ENCODE measurements at places on chromosomes 3 and 15.
A peak's percentile ranks its signal among the peaks of the same experiment; 100 is the strongest.

DNA sequence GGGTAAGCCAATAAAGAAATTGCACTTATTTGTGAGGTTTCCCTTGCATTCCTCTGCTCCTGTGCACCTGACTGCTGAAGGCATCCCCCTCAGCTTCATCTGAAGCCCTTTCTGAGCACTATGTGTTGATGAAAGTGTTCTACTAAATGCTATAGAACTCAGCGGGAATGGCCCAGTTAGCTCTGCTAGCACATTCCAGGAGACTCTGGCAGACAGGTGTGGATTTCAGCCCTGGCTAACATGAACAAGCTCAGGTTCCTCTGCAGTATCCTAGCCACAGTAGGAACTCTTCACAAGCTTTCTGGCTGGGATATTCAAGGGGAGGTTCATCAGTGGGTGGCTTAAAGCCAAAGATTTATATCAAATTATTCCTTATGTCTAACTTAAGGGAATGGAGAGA is 265.5 kb downstream of the RORA start:
- no peak for DNase-seq

DNA sequence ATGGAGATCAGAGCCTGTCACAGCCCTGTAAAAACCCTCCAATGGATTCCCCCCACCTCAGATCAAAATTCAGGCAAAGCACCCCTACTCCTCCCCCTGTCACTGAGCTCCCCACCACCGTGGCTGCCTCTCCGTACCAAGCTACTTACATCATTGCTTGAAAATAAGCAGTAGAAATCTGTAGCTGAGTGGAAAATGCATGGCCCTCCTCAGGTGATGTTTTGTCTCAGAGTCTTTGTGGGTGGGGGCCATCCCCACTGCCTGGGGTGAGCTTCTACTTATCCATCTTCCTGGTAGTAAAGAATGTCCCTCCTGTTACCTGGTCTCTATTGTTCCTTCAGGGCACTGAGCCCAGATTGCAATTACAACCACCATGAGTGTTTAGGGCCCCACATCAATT is 34.5 kb downstream of the SLCO2A1 start:
- DNase-seq: no peak

- DNase-seq: no peak
These were observed 46.2 kb downstream of the TBL1XR1 start for GRCh38 chr3:177150970-177151627.

- DNase-seq: no peak
These were observed 202.8 kb upstream of the TBC1D5 start for GRCh38 chr3:17945018-17945798.

DNA sequence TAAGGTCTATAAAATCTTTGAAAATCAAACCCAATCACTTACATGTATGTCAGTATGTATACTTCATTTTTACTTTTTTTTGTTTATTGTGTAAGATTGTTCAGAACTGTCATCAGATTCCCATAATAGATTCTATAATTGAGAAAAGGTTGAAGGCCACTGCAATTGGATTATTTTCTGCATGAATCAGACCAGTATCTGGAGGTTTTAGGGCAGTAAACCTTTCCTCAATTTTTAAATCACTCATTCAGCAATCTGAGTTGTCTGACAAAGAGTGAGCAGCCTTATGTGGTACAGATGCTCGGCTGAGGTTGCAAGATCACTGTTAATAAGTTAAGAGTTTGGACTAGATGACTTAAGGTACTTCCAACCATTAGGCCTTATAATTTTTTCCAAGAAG is 96.0 kb downstream of the TP63 start:
- no peak for DNase-seq

DNA sequence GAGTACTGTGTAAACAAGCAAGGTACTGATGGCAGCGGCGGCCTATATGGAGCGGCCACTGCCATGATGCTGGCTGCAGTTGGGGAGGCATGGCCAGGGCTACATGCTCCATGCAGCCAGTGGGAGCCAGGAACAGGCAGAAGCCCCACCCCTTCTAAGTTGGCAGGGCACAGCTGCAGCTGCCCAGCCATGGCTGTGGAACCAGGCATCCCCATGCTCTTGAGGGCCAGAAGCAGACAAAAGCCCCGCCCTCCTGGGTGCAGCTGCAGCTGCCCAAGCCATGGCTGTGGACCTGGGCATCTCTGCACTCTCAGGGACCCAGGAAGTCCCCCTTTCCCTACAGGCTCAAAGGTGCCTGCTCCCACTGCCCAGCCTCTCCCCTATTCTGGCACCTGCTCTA is 150.9 kb downstream of the FMN1 start:
- no peak for DNase-seq

DNA sequence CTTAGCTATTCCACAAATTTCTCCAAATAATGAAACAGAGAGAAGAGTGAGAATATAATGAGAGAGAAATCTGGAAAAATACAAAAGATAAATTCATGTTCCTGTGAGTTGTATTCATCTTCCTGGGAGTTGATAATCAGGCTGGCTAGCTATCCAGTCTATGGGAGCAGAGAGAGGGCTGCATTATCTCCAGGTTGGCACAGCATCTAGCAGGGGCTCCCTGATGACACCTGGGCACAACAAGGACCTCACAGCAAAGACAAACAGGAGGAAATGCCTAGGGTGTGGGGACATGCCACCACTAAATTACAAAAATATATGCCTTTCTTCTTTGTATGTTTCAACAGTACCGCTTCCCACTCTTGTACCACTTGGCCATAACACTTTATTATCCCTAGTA is 1.9 kb downstream of the EHD4 start:
- DNase-seq: no peak

- DNase-seq: no peak
These were observed 51.6 kb downstream of the ATG7 start for GRCh38 chr3:11323813-11324212.

DNA sequence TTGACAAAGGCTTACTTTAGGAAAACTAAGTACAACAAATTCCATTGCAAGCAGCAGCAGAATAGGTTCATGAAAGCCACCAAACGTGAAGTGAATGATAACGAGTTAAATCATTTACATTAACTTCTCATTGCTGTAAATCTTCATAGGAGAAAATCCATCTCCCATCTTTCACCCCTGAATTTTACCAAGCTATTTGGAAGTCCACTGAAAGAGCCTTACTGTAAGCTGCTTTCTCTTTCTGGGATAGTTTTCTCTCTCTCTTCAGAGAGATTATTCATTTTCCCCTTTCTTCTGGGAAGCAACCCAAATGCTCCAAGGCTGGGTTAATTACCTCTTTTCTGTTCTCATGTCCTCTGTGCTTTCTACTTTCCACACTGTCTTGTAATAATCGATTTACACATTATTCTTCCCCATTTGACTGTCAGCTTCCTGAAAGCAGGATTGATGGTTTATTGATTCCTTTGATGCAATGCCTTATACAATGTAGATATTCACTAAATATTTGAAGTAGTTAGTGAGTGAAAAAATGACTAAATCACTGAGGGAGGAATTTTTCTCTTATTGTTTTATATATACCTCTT is 914.3 kb upstream of the ARPP21 start:
- DNase-seq: no peak

GRCh38 chr3:54533856-54534255 is 394.0 kb downstream of the LRTM1 start:
- DNase-seq: no peak

DNA sequence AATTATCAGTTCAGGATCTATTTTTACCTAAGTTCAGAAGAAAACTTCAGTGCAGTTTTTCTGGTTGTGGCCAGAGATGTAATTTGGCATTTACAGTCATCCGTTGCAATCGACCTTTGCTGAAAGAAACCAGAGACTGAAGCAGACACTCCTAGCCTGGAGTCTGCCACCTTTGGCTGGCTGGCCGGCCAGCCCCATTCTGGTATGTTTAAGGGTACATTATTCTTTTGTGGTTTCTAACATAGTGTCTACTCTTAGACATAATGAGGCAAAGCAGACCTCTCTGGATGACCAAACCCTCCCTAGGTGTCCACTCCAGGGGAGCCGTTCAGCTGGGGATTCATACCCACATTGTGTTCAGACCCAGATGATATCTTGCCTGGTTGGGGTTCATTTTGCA is 275.9 kb upstream of the TPM1 start:
- DNase-seq: no peak

- DNase-seq: no peak
These were observed 825.5 kb downstream of the EPHA3 start for GRCh38 chr3:89932882-89933281.

GRCh38 chr15:28904541-28905315 is 19.0 kb downstream of the APBA2 start:
- no peak for DNase-seq

GRCh38 chr3:107128946-107129345 is 248.3 kb upstream of the CCDC54 start:
- DNase-seq: no peak

DNA sequence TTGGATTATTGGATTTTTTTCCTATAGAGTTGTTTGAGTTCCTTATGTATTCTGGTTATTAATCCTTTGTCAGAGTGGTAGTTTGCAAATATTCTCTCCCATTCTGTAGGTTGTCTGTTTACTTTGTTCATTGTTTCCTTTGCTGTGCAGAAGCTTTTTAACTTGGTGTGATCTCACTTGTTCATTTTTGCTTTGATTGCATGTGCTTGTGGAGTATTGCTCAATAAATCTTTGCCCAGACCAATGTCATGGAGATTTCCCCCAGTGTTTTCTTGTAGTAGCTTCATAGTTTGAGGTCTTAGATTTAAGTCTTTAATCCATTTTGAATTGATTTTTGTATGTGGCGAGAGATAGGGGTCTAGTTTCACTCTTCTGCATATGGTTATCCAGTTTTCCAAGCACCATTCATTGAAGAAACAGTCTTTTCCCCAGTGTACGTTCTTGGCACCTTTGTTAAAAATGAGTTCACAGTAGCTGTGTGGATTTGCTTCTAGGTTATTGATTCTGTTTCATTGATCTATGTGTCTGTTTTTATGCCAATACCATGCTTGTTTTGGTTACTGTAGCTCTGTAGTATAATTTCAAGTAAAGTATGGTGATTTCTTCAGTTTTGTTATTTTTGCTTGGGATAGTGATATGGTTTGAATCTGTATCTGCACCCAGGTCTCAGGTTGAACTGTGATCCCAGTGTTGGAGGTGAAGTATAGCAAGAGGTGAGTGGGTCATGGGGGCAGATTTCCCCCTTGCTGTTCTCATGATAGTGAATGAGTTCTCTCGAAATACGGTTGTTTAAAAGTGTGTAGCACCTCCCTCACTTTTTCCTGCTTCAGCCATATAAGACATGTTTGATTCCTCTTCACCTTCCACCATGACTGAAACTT is 46.1 kb upstream of the TNFSF10 start:
- DNase-seq: no peak

DNA sequence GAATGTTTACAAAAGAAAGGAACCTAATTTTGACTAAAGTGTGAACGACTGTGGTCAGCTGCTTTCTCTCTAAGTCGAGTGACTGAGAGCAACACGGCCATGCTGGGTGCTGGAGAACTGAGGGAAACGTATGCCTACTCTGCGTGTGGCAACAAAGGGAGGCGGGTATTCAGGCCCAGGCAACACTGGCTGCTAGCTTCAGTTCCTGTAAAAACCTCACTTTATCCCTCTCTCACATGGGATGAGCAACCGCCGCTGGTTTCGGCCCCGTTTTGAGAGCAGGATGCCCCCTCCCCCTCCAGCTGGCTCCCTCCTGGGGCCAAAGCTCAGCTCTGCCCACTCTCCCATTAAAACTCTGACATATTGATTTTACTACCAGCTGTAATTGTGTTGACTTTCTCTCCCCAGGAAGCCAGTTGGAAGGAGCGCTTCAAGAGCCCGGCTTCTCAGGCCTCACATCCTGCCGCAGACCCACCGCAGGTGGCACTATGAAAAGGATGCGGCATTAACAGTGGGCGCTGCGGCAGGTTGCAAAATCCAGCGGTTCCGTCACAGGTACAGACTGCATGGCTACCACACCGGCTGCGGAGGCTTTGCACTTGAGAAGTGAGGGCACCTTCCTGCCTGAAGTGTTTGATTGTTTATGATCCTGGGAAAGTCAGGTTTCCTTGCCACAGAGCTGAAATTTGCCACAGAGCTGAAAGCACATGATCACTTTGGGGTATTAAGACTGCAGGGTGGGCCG is 12.7 kb downstream of the PLXND1 start:
- DNase-seq: peak; percentile 24

- DNase-seq: no peak
These were observed 38.5 kb downstream of the MYO5C start for GRCh38 chr15:52256930-52257733.

DNA sequence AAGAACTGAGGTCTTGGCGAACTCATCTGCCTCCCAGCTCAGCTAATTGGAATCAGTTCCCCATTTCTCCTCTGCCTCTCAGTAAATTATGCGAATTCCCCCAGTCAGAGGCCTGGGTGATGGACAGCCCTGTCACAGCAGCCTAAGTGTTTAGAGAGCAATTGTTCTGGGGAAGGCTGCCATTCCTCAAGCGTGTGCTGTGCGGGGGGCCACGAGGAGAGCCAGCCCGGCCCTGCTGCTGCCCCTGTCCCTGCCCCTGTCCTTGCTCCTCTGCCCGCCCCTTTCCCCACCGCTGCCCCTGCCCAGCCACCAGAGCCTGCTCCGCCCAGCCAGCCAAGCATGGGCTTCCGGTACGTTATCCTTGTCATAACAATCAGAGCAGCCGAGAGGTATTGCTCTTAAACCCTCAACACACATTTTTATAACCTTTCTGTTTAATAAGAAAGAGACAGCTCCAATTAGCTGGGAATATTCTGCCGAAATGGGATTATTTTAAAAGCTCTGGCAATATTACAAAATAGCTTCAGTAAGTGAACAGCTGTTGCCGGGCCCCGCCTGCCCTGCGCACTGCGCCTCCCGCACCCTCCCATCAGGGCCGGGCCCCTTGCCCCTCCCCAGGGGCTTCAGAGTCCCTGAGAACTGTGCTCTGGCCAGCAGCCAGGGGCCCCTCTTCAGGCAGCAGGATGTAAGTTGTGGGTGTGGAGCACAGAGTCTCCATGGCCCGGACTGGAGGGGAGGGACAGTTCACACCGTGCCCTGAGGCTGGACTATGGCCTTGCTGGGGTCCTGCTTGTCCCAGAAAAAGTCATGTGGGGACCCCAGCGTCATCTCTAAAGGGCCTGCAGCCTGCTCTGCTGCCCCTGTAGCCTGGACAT is 12.4 kb upstream of the CACNA2D2 start:
- DNase-seq: no peak

- no peak for DNase-seq
These were observed 46.4 kb upstream of the USP3 start for GRCh38 chr15:63458026-63458425.

GRCh38 chr15:62173215-62173614 is 8.1 kb upstream of the C2CD4B start:
- no peak for DNase-seq
